ENCODE measurements at places on chromosomes 7 and 10.

- DNase-seq: no peak
These were observed 10.4 kb upstream of the TRIM8 start for GRCh38 chr10:102633848-102634247.

- DNase-seq: no peak
These were observed 18.3 kb downstream of the SKIDA1 start for GRCh38 chr10:21507150-21507549.

DNA sequence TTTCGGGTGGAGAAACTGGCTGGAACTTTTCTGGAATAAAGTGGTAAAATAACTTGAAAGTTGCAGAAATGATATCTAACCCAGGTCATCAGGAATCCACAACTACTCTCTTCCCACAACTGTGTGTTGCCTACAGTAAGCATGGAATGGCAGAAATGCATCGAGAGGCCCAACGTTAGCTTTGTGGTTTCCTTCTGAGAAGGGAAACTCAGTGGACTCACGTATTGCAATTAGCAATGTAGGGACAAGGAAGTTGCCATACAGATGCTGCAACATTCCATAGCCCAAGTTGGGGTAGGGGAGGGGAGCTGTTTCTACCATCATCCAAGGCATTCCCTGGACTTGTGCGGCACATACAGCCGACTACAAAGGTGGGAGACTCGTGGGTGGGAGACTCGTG lies 1.9 kb downstream of the PON1 start:
- DNase-seq: no peak

DNA sequence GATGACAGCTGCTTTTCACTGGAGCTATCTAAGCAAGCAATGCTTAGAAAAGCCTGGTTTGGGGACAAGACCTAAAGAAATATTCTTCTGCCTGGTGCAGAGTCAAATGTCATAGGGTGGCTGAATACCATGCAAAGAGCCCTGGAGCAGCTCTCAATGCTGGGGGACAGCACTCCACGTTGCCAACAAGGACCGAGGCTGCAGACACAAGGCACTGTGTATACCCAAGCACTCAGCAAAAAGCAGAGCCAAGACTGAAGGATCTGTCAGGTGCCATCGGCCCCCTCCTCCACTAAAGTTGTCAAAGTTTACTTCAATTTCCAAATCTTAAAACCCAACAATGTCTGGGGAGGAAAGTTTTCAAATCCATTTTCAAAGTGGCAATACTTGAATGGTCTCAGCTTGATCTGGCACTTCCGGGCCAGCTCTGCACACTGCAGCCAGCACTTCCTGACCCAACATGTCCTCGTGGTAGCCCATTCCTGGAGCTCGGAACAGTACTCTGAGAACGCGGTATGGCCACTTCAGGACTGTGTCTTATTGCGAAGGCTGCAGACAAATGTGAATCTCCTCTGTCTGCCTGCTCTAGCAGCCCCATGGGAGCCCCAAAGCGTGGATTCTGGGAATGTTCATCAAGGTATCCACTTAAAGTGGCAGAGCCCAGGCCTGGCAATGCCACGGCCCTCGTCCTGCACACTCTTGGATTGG lies 191.8 kb downstream of the TNS3 start:
- DNase-seq: no peak

DNA sequence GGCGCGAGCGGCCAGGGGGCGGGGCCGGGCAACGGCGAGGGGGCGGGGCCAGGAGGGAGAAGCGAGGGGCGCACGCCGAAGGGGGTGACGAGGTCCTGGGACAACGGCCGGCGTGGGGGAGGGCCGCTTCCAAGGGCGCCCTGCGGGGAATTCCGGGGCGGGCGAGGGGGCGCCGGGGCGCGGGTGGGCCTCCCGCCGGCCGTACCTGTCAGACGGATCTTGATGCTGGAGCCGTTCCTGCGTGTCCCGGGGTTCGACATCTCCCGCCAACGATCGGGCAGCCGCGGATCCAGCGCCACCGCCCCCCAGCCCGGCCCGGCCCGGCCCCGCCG lies 421 bp downstream of the SMURF1 start:
- no peak for DNase-seq

DNA sequence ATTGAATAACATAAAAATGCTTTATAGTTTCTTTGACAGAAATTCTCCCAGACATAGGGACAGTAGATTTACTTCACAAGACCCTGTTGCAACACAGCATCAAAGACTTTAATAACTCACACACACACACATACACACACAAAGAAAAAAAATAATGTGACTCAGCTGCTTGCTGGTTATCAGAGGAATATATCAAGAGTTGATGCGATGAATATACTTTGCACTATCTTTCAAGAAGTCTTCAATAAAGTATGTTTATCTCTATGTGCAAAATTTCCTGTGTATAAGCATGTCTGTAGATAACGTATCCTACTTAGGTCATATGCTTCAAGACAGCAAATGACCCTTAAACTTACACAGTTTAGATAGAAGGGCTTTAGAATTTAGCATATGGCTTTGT lies 243.1 kb downstream of the ARL4A start:
- no peak for DNase-seq

- no peak for DNase-seq
These were observed 82.6 kb upstream of the AUTS2 start for GRCh38 chr7:69515495-69516212.

DNA sequence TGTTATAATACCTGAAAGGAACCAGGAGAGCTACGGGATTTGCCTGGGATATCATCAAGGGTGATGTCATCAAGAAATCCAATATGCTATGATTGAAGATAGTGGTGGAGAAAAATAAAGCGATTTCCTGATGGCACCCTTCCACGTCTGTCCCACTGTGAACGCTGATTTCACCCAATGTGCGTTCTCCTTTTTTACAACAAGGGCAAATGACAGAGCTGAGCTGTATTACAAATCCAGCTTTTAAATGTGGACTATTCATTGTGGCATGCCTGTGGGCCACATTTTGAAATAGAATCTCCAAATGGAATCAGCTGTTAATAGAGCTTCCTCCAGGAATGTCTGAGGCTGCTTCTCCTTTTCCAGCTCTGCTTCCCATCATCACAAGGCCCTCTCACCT lies 23.3 kb downstream of the SLC13A4 start:
- DNase-seq: no peak

DNA sequence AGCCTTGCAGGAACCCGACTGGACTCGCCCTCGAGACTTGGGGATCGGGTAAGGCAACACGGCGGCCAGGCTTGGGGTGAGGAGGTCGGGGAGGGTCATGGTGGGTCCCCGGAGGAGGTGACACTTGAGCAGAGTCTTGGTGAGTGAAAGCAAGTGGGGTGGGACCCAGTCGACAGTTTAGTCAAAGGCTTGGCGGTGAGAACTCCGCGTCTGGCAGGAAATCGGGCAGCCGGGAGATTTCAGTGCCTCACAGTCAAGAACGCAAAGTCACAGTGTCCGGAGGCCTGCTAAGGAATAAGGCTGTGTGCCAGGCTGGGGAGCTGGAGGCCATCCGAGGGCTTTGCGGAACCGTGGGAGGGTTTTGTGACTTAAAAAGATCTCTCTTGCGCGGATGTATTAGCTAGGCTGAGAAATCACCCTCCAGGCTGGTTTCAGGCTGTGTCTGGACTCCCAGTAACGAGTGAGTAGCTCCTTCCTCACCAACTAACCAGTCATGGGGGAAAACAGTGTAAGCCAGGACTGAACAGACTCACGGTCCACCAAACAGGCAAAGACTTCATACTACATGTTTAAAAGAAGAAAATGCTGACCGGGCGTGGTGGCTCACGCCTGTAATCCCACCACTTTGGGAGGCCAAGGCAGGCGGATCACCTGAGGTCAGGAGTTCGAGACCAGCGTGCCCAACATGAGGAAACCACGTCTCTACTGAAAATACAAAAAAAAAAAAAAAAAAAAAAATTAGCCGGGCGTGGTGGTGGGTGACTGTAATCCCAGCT lies 613 bp downstream of the AP5Z1 start:
- no peak for DNase-seq

- DNase-seq: no peak
These were observed 85.0 kb downstream of the UNCX start for GRCh38 chr7:1317646-1318045.

DNA sequence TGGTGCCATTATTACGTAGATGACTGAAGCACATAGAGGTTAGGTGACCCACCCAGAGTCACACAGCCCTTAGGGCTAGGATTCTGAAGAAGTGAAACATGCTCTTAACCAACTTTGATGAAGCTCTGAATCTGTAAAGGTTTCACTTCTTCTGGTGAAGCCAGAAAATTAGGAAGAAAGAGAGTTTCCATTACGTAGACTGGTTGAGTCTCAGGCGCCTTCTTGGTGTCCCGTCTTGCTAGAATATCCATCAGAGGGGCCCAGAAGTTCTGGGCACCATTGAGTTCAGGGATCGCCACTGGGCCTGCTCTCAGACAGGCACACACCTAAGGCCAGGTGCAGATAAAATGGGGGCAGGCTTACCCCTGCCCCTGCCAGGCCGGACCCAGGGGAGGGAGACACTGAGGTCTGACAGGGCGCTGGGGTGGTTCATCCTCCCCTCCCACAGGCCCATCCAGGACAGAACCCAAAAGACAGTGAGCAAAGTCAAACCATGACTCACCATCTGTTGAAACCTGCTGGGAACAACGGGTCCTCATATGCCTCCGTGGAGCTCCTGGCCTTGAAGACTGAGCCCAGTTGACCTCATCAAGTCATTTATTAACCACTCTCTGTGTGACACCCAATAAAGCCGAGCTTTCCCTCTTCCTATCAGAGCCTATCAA lies 33.2 kb downstream of the DRGX start:
- DNase-seq: no peak

All from NCI-H2081 (cell line).